ENCODE measurements at places on chromosomes 16 and 17.

GRCh38 chr17:17001874-17002520 lies 30.1 kb upstream of the TNFRSF13B start:
- DNase-seq: peak; percentile 24

DNA sequence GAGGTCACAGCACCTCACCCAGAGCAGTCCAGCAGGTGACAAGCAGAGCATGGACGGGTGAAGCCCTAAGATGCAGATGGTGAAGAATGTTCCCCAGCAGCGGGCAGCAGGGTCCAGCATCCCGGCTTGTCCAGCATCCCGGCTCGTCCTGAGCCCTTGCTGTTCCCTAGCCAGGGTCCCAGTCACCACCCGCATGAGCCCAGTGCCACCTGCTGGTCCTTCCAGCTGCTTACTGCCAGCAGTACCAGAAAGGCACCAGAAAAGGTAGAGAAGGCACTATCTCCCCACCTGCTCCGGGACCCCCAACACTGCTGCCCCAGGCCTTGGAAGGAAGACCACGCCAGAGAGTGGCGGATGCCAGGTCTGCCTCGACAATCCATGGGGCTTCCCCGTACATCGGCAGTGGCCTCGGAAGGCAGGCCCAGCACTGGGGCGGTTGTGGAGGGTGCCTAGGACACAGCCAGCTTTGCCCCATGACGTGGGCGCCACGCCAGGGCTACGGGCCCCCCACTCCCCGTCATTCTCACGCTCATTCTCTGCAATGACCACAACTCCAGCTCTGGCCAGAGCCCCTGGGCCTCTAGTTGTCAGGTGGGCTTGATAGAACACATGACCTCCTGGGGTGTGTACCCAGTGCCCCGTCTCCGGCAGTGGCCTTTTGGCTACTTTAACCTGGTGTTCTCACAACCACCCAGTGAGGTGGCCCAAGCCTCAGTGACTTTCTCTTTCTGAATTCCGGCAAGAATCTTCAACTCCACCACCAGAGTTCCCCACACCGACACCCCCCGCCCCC lies 1.4 kb downstream of the CENPX start:
- peak; percentile 47 for DNase-seq

DNA sequence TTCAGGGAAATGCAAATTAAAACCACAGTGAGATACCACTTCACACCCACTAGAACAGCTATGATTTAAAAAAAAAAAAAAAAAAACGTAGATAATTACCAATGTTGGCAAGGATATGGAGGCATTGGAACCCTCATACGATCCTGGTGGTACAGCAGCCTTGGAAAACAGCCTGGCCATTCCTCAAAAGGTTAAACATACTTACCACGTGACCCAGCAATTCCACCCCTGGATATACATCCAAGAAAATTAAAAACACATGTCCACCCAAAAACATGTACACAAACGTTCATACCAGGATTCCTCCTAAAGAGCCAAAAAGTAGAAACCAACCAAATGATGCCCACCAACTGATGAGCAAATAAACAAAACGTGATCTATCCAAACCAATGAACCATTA lies 68.1 kb downstream of the GAS7 start:
- no peak for DNase-seq

- DNase-seq: no peak
Observed at GRCh38 chr17:3870871-3871306, 22.0 kb downstream of the CAMKK1 start.

- DNase-seq: no peak
Observed at GRCh38 chr16:81623365-81624102, 155.6 kb upstream of the PLCG2 start.

DNA sequence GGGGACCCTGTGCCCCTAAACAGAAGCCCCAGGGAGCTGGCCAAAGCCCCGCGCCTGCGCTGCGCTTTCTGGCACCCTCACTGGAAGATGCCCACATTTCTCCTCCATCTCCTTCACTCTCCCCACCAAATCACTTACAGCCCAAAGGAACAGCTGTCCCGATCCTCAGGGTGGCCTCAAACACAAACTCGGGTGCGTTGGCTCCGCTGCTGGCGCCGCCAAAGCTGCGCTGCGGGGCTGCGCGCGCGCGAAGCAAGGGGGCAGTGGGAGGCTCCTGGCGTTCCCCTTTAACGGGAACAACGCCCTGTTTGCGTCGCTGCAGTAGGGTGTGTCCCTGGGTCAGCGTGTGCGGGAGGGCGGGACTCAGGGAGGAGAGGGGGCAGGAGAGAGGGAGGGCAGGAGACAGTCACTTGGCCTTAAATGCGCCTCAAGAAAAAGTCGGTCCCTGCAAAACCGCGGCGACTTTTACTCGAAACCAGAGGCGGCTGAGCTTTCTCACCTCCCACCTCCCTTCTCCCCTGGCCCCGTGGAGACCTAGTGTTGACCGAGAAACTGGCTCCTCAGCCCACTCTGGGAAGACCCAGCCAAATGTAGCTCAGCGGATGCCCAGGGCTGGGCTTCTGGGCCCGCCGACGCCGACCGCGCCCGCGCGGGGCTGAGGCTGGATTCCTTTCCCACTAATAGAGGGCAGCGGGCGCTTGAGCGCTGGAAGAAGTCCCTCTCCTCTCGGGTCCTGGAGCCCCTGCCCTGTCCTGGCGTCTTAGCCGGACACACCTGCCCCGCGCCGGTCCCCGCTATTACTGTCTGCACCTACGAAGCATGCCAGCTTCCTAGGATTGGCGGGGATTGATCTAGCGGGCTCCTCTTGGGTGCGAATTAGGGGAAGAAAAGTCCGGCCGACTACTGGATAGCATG lies 2.6 kb downstream of the PMP22 start:
- no peak for DNase-seq
